Ureter (tissue), 1 donor: ENCODE measurements at places on chromosomes 2 and 18.

DNA sequence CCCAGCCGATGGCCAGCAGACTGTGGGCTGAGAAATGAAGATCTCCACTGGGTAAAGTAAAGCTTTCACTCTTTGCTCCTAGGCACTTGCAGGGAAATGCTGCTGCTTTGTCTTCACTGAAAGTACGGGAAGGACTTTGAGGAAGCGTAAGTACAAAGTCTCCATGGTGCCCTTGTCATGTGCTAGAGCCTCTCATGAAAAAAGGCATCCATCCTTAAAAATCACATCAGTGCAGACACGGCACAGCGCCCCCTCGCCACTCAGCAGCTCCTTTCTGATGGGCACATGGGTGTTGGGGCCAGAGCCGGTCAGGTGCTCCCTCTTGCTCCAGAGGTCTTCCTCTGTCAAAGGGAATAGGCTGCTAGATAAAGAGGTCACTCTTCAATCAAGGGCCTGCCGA lies 109.0 kb upstream of the STPG4 start:
- no peak for DNase-seq

- DNase-seq, result no peak
These were observed 50.6 kb downstream of the GALNT3 start for GRCh38 chr2:165743442-165743841.

GRCh38 chr2:108612514-108613183 lies 78.4 kb downstream of the LIMS1 start:
- peak; percentile 67 for DNase-seq

GRCh38 chr2:99550368-99550767 lies 60.6 kb upstream of the REV1 start:
- no peak for DNase-seq

DNA sequence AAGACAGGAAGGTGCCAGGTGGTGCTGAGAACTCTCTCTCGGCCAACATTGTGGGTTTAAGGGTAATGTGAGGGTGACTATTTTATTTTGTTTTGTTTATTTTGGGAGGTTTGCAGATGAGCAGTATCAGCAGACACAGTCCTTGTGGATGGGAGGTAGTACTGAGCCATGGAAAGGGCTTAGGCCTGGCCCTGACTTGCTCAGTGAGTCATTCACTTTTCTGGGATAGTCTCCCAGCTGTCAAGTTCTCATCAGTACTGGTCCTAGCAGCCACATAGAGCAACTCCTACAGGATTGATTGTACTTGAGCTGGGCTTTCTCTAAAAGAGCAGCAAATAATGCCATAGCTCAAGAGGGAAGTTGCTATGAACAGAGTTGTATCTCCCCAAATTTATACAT lies 175.2 kb downstream of the LOXHD1 start:
- no peak for DNase-seq

GRCh38 chr2:144747571-144747970 lies 227.7 kb upstream of the ZEB2 start:
- no peak for DNase-seq

DNA sequence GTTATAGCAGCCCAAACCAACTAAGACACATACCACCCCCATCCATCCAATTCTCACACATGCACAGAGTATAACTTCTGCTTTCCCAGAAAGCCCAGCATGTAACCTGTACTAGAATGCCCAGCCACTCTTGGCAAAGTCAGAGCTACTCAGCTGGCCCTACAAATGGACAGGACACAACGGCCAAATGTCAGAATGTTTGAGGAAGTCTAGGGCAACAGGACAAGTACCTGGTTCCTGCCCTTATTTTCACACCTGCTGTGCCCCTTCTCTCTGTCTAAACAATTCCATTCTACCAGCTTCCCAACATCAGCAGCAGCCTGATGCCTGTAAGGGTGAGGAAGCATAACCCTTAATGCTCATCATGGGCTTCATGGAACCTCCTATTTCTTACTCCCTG lies 15.1 kb upstream of the BZW1 start:
- no peak for DNase-seq

DNA sequence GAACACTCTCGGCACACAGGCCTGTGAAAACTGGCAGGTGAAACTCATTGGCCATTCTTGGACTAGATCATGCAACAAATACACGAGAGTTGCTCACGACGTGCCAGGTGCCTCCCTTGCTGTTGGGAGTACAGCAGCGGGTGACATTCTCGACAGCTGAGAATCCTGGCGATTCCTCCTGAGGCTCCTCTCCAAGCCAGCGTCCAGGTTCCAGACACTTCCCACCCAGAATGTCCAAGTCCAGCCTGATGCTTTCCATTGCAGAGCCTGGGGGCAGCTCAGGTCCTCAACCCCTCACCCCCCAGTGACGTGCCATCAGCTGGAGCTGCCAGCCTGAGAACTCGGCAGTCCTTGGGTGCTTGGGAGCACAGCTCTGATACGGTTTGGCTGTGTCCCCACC lies 124.2 kb downstream of the PXDN start:
- DNase-seq, result no peak
